Esophagus squamous epithelium (tissue), 5 donors: ENCODE measurements at places on chromosomes 7 and 10.

- no peak for DNase-seq
Observed at GRCh38 chr7:46146454-46147255, 225.6 kb upstream of the IGFBP3 start.

GRCh38 chr10:80642661-80643060 is 105.0 kb downstream of the SH2D4B start:
- no peak for DNase-seq

- no peak for DNase-seq
Observed at GRCh38 chr10:9878383-9878782, 1139.3 kb upstream of the CELF2 start.

DNA sequence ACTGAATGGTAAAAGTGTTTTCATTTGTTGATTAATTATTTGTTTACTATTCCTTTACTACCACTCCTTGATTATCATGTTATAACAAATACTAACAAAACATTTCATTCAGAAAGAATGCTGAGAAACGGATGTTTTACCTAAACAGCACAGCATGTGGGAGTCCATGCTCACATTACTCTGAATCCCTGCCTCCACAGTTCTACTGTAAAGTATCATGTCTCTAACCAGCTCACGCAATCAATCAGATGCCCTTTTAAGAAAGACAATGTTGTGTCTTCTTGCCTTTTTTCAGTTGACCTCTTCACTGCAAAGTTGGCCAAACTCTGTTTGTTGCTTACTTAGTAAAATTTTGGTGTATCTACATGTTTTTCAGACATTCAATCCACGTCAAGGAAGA is 232.5 kb upstream of the MDFIC start:
- DNase-seq, result no peak

- no peak for DNase-seq
Observed at GRCh38 chr10:32253821-32254220, 93.1 kb downstream of the EPC1 start.

DNA sequence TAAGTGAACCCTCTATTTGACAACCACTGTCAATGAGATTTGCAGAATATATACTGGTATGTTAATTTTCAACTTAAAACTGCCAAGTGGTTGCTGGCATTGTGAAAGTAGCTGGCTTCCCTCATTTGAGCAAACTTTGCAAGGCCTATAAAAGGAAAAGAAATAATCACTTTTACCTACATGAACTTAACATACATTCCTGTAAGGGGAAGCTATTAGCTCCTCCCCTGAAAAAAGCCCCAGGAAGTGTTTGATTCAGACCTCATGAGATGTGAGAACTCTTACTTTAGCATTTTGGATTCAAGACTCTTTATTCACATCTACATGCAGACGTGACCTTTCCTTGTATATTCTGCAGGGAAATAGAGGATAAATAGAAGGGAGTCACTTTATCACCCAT is 175.6 kb downstream of the OTUD1 start:
- DNase-seq, result no peak

- no peak for DNase-seq
Observed at GRCh38 chr10:15352836-15353235, 18.3 kb downstream of the FAM171A1 start.

GRCh38 chr10:2392145-2392812 is 655.0 kb upstream of the ADARB2 start:
- peak; percentile 31 for DNase-seq

- no peak for DNase-seq
Observed at GRCh38 chr10:114684822-114685209, 26.7 kb upstream of the ABLIM1 start.

DNA sequence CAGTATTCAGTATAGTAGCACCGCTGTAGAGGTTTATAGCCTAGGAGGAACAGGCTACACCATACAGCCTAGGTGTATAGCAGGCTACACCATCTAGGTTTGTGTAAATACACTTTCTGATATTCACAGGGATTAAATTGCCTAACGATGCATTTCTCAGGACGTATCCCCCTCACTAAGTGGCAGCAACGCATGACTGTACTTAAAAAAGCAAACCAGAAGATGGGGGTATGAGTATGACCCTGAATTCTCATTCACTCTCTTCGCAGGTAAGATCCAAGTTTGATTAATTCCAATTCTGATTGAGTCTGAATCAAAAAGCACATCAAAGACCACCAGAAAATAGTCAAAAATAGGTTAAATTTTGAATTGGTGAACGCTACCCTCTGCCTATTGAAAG is 972 bp downstream of the ORC5 start:
- no peak for DNase-seq

GRCh38 chr7:154729056-154729455 is 273.9 kb downstream of the PAXIP1 start:
- no peak for DNase-seq

DNA sequence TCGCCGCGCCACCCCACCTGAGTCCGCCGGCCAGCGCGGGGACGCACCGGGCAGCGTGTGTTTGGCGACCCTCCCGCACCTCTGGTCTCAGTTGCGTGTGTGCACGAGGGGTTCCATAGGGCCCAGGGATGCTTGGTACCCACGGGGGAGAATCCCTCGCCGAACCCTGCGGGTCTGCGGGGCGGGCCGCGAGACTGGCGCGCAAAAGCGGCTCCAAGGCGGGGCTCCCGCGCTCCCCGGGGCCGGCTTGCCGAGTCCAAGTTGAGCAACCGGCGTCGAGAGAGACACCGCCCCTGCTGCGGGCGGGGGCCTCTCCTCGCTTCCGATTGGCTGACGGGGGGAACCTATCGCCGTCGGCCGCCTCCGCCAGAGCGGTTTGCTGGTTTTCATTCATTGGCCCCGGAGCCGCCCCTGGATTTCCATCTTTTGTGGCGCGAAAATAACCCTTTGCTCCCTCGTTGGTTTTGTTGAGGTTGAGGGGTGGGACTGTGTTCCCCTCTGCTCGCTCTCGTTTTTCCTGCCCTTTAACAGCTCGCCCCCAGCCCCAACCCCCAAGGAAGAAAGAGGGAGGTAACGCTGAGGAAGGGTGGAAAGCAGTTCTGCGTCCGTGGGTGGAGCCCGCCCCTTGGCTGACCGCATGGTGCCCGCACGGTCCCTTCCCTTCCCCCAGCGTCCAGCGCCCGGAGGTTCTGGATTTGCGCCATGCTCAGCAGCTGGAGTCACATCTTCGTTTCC is 4.0 kb upstream of the IGF2BP3 start:
- no peak for DNase-seq

- no peak for DNase-seq
Observed at GRCh38 chr7:91946549-91946948, 5.9 kb downstream of the AKAP9 start.

- DNase-seq, result no peak
Observed at GRCh38 chr7:80827239-80827633, 91.6 kb downstream of the SEMA3C start.

GRCh38 chr7:7221599-7222038 is 39.3 kb downstream of the C1GALT1 start:
- DNase-seq, result no peak

GRCh38 chr10:88870089-88870488 is 10.0 kb upstream of the STAMBPL1 start:
- DNase-seq, result no peak

- DNase-seq, result no peak
Observed at GRCh38 chr7:36232971-36233550, 80.0 kb downstream of the EEPD1 start.
